ENCODE measurements at places on chromosomes 6 and 20. TPM values are rescaled to one million over a fixed set of nuclear protein-coding genes. Genes with fewer than 3 reads are reported as not detected.

DNA sequence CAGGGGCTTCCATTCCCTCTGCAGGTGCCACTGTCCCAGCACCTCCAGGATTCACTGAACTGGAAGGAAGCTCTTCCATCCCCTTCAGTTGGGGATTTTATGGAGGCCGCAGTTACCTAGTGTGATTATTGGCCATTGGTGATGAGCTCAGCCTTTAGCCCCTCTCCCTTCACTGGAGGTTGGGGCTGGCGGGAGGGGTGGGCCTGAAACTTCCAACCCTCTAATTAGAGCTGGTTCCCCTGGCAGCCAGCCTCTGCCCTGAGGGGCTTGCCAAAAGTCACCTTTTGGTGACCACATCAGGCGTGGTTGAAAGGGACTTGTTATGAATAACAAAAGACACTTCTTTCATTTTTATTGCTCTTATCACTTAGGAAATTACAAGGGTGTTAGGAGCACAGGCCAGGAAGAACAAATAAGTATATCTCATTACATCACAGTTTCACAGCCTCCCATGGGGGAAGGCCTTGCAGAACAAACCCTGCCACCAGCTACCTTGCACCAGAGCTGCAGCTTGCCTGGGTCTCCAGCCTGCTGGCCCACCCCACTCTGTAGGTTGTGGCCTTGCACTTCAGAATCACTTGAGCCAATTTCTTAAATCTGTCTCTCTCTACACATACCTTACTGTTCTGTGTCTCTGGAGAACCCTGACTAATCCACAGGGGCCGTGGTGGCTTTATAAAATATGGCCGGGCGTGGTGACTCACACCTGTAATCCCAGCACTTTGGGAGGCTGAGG lies 5.0 kb downstream of the PYGB start:
- no peak for DNase-seq

DNA sequence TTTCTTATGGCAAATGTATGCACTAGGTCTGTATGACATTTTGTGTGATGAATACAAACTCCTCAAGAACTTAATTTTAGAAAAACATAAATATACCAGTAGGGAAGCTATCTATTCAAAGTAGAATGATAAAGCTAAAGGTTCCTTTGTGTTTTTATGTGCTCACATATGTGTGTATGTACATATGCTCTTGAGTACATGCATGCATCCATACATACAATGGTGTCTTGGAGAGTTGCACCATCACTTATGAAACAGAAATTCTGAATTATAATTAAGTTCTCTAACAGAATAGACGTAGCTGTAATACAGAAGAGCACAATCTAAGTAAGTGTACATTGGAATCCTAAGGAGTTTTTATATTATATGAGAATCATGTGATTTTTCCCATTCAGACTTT lies 2.3 kb downstream of the NKAIN2 start:
- no peak for DNase-seq

The FAM209A gene
- 0.38 TPM for polyA plus RNA-seq

DNA sequence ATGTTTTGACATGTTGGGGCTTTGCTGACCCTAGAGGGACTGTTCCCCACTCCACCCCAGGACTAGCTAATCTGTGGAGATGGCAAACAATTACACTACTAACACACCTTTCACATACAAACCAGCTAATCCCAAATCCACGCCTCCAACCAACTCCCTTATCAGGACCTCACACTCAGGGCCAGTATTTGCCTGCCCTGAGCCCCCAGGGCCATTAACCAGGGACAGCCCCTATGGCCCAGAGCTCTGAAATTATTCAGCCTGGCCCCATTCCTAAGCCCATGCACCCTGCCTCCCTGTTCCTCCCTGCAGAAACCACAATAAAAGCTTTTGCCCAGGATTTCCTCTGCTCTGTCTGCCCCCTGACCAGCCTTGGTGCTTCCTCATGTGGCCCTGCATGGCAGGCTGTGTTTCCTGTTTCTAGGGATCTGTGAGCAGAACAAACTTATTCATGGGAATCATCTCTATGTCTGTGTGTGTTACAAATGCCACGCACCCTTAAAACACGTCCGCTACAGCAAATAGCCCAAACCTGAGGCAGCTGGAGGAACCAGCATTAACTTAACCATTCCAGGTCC lies 121.2 kb downstream of the PXDC1 start:
- no peak for DNase-seq

DNA sequence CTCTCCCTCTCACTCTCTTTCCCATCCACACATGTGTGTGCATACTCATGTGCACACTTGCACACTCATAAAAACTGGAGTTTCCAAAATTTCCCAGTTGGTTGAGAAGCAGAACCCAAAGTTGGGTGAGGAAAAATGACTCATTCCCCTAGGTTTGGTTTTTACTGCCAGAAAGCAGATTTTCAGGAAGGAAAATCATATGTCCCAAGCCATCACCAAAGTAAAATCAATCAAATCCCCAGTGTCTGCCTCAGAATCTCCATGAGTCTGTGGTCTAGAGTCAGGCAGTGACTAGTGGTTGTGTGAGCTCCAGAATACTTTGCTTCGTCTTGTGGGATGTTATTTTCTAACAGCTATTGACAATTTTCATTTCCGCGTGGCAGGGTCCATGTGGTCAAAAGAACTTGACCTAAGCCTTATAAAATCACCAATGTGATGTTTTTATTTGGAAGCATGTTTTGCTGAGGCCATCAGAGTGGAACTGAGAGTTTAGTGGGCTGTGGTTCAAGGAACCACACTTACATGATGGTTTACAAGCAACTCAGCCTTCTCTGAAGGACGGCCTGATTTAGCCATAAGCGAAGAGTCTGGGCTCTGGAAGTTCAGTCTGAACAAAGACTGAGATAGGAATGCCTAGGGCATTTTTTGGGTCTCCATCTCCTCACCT lies 81.9 kb upstream of the CCN6 start:
- DNase-seq = no peak

Data from stomach (tissue), 19 donors.